Frontal cortex (tissue), 4 donors: ENCODE measurements at places on chromosomes 5 and 9. TPM values are rescaled to one million over a fixed set of nuclear protein-coding genes. Genes with fewer than 3 reads are reported as not detected.

Gene EGR1
- 0.82 TPM for total RNA-seq

Gene LTC4S
- total RNA-seq: 1.6 TPM

Gene TAS2R1
- not detected for total RNA-seq

Gene TMEM232
- 25.7 TPM for total RNA-seq

Gene SV2C
- 2.9 TPM for total RNA-seq

Gene SYNPO
- 3.7 TPM for total RNA-seq

Gene PRUNE2
- total RNA-seq: 10.2 TPM
